ENCODE measurements at places on chromosomes 11 and 22.

GRCh38 chr22:20247608-20248171 lies 20.4 kb downstream of the RTN4R start:
- no peak for DNase-seq

- no peak for DNase-seq
Measured at GRCh38 chr11:67079065-67079705, 22.5 kb downstream of the RHOD start.

DNA sequence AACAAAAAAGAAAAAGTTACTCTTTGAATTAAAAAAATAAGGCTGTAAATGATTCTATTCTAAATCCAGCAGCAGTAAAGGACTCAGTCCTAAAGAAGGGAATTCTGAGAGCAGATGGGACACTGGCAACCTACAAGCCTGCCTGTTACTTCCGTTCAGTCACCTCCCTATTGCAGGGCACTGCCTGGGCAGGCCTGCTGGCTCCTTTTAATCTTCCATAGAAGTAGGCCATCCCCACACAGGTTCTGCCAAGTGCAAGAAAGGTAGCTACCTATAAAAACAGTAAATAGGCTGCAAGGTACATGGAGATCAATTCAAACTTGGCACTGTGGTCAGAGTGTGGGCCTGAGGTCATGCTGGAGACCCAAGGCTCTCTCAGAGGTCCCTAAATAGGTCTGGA lies 136.4 kb downstream of the TRIM44 start:
- no peak for DNase-seq

DNA sequence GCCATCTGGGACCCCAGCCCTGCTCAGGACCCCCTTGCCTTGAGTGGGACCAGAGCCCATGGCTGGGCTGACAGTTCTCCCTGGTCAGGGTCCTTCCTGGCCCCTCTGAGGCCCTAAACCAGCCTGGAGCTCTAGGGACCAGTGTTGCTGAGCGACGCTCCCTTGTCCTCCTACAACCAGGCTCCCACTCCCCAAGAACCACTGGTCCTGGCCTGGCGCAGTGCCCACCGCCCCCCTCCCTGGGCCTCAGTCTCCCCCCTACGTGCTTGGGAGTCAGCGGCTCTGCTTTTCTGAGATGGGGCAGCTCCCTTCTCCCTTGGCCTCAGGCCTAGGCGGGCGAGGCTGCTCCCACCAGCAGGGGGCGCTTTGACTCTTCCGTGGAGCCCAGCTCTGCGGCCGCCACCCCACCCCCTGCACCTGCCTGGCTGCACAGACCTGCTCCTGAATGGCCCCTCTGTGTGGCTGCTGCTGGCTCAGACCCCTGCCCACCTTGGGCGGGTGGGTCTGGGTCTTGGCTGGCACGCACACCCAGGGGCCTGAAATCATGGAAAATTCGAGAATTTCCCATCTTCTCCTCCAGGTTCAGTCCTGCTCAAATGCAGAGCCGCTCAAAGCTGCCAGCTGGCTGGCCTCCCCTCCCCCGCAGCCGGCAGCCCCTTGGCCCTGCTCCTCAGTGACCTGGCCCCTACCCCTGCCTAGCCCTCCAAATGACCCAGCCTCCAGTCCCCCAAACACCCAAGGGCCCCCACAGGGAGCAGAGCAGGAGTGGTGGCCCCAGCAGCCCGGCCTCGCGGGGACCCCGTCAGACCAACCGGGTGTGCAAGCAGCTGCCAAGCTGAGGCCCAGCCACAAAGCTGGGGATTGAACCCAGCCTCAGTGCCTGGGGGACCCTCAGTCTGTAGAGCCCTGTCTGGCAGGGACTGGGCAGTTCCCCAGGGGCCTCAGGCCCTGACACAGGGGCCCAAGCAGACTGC lies 9.1 kb downstream of the PRR33 start:
- DNase-seq = peak; percentile 79

DNA sequence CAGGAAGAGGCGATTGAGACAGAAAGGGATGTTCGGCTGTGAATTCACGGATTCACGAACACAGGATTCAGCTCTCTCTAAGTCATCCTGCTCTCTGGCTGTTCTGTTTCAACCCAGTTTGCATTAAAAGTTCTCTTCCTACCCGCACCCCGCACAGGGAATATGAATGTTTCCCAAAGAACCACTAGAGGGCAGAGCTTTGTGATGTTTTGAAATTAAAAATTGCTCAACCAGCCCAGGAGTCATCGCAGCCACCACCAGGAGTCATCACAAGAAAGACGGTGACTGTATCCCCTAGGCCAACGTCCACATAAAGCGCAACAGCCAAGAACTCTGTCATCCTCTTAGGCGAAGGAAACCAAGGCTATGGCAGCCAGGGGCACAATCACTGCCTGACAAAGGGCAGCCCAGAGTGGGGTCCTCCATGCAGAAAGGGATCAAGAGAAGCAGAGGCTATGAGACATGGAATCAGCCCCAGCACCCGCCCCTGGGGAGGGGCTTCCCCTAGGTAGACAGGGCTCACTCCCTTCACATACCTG lies 122.4 kb downstream of the WT1 start:
- DNase-seq = peak; percentile 14

DNA sequence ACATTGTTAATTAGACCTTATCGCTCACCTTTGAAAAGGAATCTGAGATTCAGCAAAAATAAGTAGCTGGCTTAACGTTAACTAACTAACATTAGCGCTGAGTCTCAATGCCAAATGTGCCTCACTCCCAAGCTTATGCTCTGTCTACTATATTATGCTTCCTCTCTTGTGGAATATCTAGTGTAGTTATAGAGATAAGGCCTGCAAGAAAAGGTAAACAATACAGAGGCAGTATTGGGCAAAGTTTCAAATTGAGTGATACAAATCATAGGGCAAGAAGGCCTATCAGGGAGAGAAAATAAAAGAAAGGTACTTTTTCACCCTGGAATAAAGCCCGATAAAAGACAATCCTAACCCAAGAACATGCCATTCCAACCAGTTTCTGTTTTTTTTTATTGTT lies 61.6 kb upstream of the SLC17A6 start:
- DNase-seq = no peak

DNA sequence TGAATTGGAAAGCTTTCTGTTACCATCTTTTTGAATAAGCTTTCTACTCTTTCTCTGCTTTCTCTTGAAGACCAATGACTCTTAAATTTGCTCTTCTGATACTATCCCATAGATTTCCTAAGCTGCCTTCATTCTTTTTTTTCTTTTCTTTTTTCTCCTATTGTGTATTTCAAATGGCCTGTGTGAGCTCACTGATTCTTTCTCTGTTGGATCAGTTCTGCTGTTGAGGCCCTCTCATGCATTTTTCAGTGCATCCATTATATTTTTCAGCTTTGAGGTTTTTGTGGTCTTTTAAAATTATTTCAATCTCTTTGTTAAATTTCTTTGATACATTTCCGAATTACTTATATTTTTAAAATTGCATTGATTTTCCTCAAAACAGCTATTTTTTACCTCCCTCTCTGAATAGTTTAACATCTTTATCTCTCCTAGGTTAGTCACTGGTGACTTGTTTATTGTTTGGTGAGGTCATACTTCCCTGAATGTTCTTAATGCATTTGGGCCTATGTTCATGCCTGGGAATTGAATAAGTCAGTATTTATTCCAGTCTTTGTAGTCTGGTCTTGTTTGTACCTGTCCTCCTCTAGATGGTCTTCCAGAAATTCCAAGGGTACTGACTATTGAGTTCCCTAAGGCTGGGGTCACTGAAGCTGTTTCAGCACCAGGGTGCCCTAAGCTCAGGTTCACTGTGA lies 110.6 kb upstream of the SERPIND1 start:
- DNase-seq = no peak

GRCh38 chr11:130315354-130315970 lies 745 bp upstream of the ZBTB44 start:
- DNase-seq = peak; percentile 53

DNA sequence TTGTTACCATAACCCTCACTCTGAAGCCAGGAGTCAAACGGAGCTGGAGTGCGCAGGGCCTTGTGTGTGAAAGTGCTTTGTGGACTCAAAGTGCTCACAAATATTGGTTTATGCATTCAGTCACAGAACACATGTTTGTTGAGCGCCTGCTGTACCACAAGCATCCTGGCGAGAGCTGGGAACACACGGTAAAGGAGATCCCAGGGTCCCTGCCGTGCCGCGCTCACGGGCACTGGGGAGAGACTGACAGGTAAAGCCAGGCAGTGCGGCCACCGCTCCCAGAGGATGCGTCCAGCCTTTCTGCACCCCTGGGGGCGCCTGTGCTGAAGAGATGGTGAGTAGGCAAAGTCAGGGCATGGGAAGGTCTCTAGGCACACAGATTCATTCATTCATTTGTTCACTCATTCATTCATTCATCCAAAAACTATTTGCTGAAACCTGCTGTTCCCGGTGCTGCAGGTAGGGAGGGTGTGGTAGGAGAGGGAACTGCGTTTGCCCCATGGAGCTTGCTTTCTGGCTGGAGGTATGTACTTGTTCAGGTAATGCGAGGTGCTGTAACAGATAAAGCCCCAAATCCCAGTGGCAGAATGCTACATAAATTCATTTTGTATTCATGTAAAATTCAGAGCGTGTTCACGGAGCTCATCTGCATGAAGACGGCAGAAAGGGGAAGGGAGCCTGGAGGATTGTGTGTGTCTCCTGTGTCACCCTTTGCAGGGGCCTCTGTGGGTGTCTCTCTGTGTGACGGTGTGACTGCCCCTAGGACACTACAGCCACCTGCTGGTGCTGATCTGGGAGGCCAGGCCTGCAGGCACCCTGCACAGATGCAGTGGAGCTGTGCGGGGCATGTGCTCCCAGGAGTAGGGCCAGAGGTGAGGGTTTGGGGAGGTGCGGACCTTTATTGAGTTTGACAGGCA lies 167.0 kb upstream of the B3GAT1 start:
- DNase-seq = no peak

DNA sequence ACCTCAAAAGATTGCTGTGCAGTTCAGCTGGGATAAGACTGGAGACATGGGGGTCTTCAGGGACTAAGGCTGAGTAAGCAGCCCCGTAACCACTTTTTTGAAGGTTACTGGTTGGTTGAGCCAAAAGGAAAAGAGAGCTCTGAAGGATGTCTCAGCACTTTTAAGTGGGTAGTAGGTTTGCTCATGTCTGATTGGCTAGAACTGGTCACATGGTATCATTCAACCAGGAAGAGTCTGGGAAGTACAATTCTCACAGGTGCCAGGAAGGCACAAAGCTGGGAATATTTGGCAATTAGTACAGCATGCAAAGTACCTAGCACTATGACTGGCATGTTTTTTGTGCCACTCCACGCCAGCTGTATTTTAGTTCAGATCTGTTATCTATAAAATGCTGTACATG lies 58.1 kb downstream of the SNX19 start:
- peak; percentile 6 for DNase-seq

GRCh38 chr11:31903225-31904074 lies 92.3 kb upstream of the PAX6 start:
- DNase-seq = no peak

GRCh38 chr22:39534591-39535356 lies 2.2 kb upstream of the RPS19BP1 start:
- peak; percentile 75 for DNase-seq

DNA sequence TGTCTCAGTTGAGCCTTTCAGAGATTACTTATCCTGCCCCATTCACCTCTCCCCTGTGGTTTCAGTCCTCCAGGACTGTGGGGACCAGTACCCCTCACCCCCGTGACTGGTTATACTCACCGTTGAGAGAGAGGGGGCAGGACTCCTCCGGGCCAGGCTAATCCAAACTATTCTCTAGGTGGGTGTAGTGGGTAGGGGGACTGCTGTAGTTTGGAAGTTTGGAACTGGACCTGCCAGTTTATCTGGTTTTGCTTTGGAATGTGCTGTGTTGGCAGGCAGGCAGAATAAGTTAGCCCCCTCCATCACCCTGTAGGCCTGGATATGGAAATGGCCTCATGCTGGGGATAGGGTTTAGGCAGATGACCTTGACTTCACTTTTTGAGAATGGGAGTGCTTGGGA lies 13.5 kb downstream of the TEAD1 start:
- no peak for DNase-seq

DNA sequence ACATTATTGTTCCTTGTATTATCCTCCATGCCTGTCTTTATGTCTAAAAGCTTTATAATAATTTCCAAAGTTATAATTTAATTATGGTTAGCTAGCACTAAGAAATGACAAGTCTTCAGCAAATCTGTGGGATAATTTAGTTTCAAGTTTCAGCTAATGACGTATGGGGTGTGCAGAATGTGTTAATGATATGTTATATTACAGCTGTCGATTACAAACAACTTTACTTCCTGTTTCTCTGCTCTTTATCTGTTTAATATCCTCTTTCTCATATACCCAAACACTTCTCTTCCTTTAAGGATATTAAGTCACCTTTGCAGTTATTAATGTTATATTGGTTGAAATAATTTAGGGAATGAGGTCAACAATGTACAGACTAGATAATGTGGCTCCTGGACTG lies 161.8 kb downstream of the CASP12 start:
- DNase-seq = peak; percentile 11

- no peak for DNase-seq
Measured at GRCh38 chr11:118236170-118236569, 11.4 kb upstream of the JAML start.

GRCh38 chr11:41579546-41579945 lies 120.1 kb upstream of the LRRC4C start:
- DNase-seq = no peak

DNA sequence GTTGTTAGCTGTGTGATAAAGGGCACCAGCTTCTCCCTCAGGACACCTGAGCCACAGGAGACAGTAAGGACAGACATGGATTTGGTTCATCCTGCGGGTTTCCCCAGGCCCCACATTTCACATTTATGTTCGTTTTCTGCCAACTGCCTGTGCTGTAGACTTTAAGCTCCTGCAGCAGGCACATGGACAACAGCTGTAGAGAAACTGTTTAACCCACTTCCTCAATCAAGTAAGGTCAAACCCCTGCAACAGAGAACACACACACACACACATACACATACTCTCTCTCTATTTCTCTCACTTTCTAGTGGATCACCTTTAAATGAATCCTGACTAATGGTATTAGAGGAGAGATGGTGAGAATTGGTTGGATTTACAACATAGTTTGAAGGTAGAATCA lies 90.7 kb downstream of the C11orf87 start:
- no peak for DNase-seq

DNA sequence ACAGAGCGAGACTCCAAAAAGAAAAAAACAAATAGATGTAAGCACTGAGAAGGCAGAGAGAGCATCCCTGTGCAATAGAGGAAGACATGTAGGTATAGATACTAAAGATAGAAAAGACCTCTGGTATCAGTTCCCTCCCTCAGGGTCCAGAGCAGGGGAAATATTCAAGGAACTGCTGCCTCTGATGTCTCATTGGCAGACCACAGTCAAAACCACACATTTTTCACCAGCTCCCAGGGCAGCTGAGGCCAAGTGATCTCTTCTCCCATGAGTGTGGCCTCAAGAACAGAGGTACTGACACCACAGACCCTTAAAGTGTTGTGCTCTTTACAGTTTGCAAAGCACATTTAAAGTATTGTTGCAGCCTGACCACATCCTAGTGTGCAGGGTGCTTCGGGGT lies 288.5 kb downstream of the NTM start:
- no peak for DNase-seq

DNA sequence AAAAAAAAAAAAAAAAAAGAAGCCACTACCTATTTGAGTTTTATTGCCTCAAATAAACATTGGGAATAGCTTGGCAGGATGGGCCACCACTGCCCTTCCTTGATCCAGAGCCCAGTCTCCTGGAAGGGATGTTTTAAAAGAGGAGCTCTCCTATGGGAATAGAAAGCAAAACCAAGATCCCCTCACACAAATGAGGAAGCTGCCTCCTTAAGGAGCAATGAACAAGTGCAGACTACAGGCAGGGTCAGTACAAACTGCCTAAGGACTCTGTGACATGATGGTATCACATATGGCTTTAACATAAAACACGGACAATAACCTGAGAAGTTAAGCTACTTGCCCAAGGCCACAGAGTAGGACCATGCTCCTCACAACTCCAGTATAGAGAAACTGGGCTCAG lies 120.8 kb downstream of the NAT10 start:
- DNase-seq = no peak

- no peak for DNase-seq
Measured at GRCh38 chr22:17570851-17571631, 7.7 kb downstream of the SLC25A18 start.
